ENCODE measurements at places on chromosomes 5 and 9.

DNA sequence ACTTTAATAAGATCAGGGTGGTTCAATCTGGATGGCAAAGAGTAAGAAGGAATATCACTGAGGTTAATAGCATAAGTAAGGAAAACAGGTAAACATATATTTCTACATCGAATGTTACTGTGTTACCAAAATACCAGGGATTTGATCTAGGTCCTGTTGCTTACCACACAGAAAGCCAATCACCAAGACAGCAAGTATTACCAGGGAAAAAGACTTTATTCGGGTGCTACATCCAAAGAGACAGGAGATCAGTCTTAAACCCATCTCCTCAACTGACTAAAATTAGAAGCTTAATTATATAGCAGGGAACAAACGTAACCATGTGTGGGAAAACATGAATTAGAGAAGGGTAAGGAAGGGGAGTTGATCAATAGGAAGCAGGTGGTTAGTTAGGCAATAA, 500.1 kb downstream of the EFNA5 start:
- no peak for DNase-seq

GRCh38 chr9:70480405-70480980, 66.0 kb upstream of the KLF9 start:
- no peak for DNase-seq

- no peak for DNase-seq
Measured at GRCh38 chr9:114291886-114292590, 30.9 kb upstream of the ORM1 start.

DNA sequence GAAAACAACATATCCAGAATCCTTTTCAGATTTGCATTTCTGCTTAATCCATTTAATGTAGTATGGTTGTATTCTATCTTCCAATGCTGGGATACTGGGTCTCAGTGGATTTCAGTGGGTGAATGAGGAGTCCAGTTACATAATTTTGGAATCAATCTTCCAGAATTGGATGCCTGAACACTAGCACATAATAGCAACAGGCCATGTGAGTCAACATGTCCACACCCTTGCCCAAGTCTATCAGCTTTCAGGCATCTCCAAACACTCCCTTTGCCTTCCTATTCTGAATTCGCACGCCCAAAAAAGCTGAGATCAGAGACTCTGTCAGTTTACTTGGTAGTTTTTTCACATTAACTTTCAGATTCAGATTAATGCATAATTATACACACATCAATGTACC, 202.6 kb downstream of the TSSK1B start:
- DNase-seq = no peak

GRCh38 chr5:173530547-173530946, 85.9 kb downstream of the BOD1 start:
- no peak for DNase-seq

DNA sequence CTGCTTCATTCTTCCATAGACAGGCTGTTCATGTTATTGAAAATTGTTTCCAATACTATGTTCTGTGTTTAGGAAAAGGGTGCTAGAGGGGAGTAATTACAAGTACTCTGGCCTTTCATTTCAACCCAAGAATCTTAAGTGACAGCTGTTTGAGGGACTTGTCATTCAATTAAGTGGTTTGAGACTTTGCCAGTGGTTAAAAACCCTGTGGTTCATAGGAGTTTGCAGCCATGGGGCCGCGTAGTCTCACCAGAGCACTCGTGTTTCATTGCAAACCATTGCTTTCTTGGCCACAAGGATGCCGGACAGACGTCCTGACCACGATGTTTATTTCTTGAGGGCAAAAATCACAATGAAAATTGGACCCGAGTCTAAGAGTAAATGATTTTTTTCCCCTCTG, 248.8 kb downstream of the NNT start:
- DNase-seq = no peak

DNA sequence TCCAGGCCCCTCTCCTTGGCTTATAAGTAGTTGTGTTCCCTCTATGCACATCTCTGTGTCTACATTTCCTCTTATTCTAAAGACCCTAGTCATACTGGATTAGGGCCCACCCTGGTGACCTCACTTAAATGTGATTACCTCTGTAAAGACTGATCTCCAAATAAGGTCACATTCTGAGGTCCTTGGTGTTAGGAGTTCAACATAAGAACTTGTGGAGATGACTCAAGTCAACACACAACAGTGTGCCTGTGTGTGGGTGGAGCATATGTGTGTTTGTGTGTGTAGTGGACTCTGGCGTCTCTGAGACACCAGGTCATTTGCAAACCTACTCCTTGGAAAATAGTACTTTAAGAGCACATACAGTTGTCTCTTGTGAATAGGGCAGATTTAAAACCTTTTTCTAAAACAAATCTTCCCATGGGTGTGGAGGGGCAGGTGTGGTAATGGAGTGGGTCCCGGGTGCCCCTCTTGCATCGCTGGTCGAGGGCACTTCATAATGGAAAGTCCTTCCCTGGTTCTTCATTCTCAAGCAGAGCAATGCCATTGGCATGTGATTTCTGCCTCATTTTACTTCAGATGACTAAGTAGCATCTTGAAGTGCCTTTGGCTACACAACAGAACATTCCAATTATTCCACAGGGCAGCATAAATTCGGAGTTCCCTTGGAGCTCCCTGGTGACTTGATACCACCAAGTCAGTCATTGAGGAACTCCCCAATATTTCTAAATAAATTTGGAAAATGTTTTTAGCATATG, 84.4 kb downstream of the C9orf152 start:
- peak; percentile 12 for DNase-seq

DNA sequence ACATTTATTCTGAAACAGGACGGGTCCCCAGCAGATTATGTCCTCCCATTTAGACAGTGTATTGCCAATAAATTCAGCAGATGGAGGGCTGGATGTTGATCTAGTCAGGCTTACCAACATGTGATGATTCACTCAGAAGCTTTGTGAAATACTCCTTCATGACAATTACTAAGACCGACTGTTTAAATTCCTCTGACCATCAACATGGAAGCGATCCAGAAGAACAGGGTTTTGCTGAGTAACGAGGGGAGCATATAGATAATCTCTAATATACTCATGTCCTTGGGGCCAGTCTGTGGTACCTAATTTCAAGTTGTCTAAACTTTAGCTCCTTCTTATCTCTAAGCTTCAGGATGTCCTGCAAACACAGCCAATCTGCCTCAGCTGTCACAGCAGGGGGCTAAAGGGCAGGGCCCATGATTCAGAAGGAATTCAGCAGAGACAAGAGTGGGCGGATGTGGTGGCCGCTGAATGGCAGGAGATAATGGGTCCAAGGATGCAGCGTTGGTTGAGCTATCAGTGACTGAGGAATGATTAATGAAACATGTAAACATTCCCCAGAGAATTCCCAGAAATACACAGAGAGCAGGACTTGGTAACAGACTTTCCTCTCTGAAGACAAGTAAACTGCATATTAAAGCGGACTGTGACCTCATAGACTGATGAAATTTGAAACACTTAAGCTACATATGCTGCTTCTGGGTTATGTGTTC, 109.4 kb downstream of the ANKRD55 start:
- peak; percentile 99 for DNase-seq

- no peak for DNase-seq
Measured at GRCh38 chr5:176360894-176361436, 599 bp downstream of the KIAA1191 start.

DNA sequence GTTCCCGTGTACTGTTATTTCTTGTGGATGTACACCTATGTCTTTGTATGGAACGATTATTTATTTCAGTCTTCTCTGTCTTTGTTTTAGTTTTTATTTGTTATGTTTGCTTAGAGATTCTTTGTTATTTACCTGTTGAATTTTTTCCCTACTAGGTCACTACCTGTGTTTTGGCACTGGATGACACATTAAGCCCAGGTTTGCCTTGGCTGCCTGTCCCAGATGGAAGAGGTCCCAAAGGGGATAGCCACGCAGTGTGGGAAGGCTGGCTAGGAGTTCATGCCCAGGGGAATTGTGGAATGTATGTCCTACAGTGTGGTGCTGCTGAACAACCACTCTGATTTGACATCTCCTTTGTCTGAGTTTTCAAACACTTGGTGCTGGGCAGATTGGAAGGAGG, 15.6 kb upstream of the SLC36A2 start:
- DNase-seq = no peak

- no peak for DNase-seq
Measured at GRCh38 chr5:131364507-131365050, 100.7 kb downstream of the CDC42SE2 start.

DNA sequence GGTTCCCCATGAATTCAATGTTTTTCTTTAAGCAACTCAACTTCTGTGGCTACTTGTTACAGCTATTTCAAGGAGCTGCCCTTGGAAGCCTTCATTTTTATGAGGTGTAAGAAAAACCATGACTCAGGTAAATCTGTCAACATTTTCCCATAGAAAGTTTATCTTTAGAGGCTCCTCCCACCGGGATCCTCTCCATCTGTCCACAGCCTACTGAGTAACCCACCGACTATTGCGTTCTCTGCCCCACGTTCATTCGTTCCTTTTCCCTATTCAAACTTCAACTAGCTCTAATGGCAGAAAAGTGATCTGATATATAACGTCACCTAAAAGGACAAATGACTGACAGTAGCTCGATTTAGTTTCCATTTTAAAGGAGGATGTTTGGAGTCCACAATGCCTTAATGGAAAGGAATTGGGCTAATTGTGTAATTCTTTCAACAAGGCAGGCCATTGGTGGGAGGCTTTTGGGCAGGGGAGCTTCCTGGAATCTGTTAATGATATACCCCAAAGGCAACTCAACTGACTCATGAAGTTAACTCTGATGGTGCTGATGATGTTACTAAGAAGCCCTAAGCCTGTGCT, 29.3 kb upstream of the NR3C1 start:
- no peak for DNase-seq

DNA sequence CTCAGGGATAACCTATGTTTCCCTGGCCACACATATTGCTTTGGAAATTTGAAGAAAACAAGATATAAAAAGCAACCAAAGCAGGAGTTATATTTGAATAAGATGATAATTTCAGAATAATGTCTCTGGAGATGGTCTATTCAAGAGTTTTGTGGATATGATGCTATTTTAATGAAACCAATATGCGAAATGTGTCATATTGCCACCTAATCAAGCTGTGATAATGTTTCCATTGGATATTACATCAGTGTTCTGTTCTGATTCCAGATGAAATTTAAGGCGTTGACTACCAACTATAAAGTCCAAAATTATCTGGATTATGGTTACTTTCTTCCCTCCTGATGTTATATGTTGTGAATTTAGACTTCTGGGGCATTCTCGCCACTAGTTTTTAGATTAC, 27.6 kb upstream of the NUDT12 start:
- no peak for DNase-seq

GRCh38 chr5:56760723-56761122, 54.6 kb upstream of the MAP3K1 start:
- DNase-seq = no peak

GRCh38 chr5:150164211-150164980, 2.2 kb upstream of the CDX1 start:
- no peak for DNase-seq

DNA sequence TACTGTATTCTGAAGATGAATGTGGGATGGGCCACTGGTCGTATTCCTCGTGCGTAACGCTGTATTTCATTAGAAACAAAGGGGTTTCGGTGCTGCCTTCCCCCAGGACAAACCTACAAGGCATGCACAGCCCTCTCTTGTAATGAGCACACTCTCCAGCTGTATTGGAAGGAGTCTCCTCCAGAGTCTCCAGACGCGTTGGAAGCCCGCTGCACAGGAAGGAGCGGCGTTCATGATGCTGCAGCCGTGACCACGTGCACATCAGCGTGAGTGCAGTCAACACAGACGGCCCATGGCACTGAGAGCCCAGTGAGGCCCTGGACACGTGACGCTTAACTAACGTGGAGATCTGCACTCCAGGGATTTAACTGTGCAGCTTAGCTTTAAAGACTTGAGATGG, 209.0 kb upstream of the IRX1 start:
- no peak for DNase-seq

- DNase-seq = no peak
Measured at GRCh38 chr9:92043002-92043401, 72.2 kb downstream of the SPTLC1 start.

DNA sequence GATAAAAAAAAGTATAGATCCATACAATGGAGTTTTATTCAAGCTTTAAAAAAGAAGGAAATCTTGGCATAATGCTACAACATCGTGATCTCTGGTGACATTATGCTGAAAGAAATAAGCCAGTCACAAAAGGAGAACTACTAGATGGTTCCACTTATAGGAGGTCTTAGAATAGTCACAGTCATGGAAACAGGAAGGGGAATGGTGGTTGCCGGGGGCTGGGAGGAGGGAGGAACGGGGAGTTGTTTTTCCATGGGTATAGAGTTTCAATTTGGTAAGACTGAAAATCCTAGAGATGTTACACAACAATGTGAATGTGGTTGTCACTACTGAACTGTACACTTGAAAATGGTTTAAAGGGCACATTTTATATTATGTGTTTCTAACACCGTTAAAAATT, 94.5 kb downstream of the CFAP90 start:
- no peak for DNase-seq

- no peak for DNase-seq
Measured at GRCh38 chr5:80990971-80991370, 30.8 kb downstream of the RASGRF2 start.

All from erythroblast (primary cell).